ENCODE measurements at places on chromosomes 2 and 18. TPM values are rescaled to one million over a fixed set of nuclear protein-coding genes. Genes with fewer than 3 reads are reported as not detected.

DNA sequence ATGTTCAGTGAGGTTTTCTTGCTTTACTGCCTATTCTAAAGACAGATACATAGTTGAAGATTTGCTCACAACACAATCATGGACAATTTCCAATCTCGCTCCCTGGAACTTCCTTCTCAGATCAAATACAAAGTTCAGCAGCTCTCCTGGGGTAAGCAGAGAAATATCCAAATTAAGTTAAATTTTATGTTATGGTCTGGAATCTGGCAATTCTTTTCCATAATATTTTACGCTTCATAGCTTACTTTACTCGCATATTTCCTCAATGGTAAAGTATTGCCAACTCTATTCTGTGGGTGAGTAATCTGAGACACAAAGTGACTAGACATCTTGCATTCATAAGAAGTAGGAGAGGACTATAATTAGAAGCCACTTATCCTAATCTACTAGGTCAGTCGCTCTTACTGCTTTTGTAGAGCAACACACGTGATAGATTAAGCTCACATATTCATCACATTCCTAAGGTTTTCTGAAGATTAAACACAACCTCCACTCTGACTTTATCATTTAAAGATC is 529.4 kb downstream of the CCDC85A start:
- no peak overlapping the region for H3K27ac ChIP-seq
- H3K36me3 ChIP-seq = no peaks in the 10 kb centered on the region
- H3K27me3 ChIP-seq = no peaks in the 10 kb centered on the region
- H3K4me1 ChIP-seq = no peaks in the 10 kb centered on the region
- no peak for DNase-seq
- no peak overlapping the region for H3K4me3 ChIP-seq

The REG1B gene
- total RNA-seq = not detected

The LINC00305 gene
- total RNA-seq = not detected

DNA sequence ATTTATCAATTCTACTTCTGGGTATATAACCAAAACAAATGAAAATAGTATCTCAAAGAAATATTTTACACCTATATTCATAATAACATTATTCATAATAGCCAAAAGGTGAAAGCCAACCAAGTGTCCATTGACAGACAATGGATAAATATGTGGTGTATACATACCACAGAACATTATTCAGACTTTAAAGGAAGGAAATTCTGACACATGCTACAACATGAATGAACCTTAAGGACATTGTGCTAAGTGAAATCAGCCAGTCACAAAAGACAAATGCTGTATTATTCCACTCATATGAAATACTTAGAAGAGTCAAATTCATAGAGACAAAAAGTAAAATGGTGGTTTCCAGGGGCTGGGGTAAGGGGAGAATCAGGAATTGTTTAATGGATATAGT is 370.5 kb upstream of the CHAC2 start:
- H3K27me3 ChIP-seq = no peaks in the 10 kb centered on the region
- no peaks in the 10 kb centered on the region for H3K4me1 ChIP-seq
- H3K36me3 ChIP-seq = no peaks in the 10 kb centered on the region
- H3K4me3 ChIP-seq = no peak overlapping the region
- DNase-seq = no peak
- H3K27ac ChIP-seq = no peak overlapping the region

The PMAIP1 gene
- 0.82 TPM for total RNA-seq

The KCNF1 gene
- not detected for total RNA-seq

- no peaks in the 10 kb centered on the region for H3K36me3 ChIP-seq
- no peak overlapping the region for H3K4me3 ChIP-seq
- no peak overlapping the region for H3K27ac ChIP-seq
- H3K4me1 ChIP-seq = no peaks in the 10 kb centered on the region
- no peak for DNase-seq
Observed at GRCh38 chr2:136034629-136035028, 49.2 kb upstream of the DARS1 start.

The TTLL4 gene
- 34.3 TPM for total RNA-seq

GRCh38 chr2:118817469-118817868 is 30.0 kb downstream of the EN1 start:
- no peak for DNase-seq
- no peak overlapping the region for H3K4me3 ChIP-seq
- no peaks in the 10 kb centered on the region for H3K4me1 ChIP-seq
- H3K36me3 ChIP-seq = no peaks in the 10 kb centered on the region

DNA sequence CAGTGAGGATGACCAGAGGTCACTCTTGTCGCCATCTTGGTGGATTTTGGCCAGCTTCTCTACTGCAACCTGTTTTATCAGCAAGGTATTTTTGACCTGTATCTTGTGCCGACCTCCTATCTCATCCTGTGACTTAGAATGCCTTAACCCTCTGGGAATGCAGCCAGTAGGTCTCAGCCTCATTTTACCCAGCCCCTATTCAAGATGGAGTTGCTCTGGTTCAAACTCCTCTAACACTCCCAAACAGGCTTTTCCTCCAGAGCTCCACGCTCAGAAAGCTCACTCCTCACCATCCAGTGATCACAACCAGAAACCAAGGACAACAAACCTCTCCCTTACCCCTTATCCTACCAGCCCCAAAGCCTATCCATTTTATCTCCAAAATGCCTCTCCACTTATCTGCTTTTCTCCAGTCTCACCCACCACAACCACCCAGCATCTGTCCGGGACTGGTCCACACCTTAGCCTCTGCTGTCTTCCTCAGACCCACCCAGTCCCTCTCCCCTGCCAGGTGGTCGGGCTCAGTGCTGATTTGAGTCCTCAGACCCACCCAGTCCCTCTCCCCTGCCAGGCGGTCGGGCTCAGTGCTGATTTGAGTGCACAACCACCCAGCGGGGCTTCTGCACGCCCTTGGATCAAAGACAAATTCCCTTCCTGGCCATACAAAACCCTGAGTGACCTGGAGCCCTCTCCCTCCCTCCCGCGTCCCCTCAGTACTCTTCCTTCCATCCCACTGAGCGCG is 11.7 kb upstream of the SMAD7 start:
- H3K36me3 ChIP-seq = no peaks in the 10 kb centered on the region
- no peak for DNase-seq
- no peak overlapping the region for H3K4me3 ChIP-seq

The CAPN14 gene
- total RNA-seq = under 0.01 TPM

The TTC21B gene
- total RNA-seq = 79.2 TPM

The PSD4 gene
- 1.8 TPM for total RNA-seq

- H3K27me3 ChIP-seq = no peaks in the 10 kb centered on the region
- H3K27ac ChIP-seq = no peak overlapping the region
- DNase-seq = no peak
Observed at GRCh38 chr18:697012-697411, 15.4 kb downstream of the ENOSF1 start.

The KCNIP3 gene
- 1.5 TPM for total RNA-seq

The PSME4 gene
- total RNA-seq = 94.5 TPM

- H3K27ac ChIP-seq = no peak overlapping the region
- H3K27me3 ChIP-seq = no peaks in the 10 kb centered on the region
- no peak overlapping the region for H3K4me3 ChIP-seq
- no peaks in the 10 kb centered on the region for H3K36me3 ChIP-seq
- H3K4me1 ChIP-seq = no peaks in the 10 kb centered on the region
- no peak for DNase-seq
Observed at GRCh38 chr2:224938651-224939182, 103.6 kb downstream of the DOCK10 start.

GRCh38 chr18:72107647-72108383 is 436.3 kb downstream of the CBLN2 start:
- no peaks in the 10 kb centered on the region for H3K27me3 ChIP-seq
- no peak overlapping the region for H3K4me3 ChIP-seq
- no peak overlapping the region for H3K27ac ChIP-seq
- DNase-seq = no peak
- no peaks in the 10 kb centered on the region for H3K36me3 ChIP-seq

GRCh38 chr2:19349911-19350677 is 8.3 kb downstream of the OSR1 start:
- no peak overlapping the region for H3K4me3 ChIP-seq
- peaks cover 4% of the 10 kb centered on the region for H3K4me1 ChIP-seq
- H3K27me3 ChIP-seq = no peaks in the 10 kb centered on the region
- H3K36me3 ChIP-seq = no peaks in the 10 kb centered on the region
- DNase-seq = no peak
- no peak overlapping the region for H3K27ac ChIP-seq

- H3K27me3 ChIP-seq = no peaks in the 10 kb centered on the region
- H3K4me1 ChIP-seq = no peaks in the 10 kb centered on the region
- DNase-seq = no peak
- H3K36me3 ChIP-seq = no peaks in the 10 kb centered on the region
- peak overlapping the region; percentile 97 for H3K27ac ChIP-seq
Observed at GRCh38 chr18:55318951-55319441, 269.0 kb downstream of the TCF4 start.
